CD4-positive, alpha-beta T cell treated with Interleukin-15 for 1 hour (primary cell): ENCODE measurements at places on chromosomes 2 and 18.

GRCh38 chr2:205372141-205372540 is 310.2 kb upstream of the NRP2 start:
- no peak for DNase-seq

DNA sequence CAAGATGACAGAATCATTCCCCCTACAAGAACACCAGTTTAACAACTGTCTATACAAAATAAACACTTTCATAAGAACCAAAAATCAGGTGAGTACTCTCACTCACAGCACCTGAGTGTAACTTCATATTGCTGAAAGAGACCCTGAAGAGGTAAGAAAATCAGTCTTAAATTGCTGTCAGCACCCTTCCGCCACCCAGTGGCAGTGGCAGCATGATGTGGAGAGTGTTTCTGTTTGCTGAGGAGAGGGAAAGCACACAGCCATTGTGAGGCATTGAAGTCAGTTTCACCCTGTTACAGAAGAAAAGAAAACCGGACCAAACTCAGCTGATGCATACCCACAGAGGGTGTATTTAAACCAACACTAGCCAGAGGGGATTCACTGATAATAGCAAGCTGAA is 1240.8 kb upstream of the CRIM1 start:
- DNase-seq, result no peak

GRCh38 chr18:23585897-23586248 is 433 bp downstream of the NPC1 start:
- no peak for DNase-seq

- no peak for DNase-seq
Observed at GRCh38 chr2:85695121-85695520, 963 bp downstream of the GNLY start.

DNA sequence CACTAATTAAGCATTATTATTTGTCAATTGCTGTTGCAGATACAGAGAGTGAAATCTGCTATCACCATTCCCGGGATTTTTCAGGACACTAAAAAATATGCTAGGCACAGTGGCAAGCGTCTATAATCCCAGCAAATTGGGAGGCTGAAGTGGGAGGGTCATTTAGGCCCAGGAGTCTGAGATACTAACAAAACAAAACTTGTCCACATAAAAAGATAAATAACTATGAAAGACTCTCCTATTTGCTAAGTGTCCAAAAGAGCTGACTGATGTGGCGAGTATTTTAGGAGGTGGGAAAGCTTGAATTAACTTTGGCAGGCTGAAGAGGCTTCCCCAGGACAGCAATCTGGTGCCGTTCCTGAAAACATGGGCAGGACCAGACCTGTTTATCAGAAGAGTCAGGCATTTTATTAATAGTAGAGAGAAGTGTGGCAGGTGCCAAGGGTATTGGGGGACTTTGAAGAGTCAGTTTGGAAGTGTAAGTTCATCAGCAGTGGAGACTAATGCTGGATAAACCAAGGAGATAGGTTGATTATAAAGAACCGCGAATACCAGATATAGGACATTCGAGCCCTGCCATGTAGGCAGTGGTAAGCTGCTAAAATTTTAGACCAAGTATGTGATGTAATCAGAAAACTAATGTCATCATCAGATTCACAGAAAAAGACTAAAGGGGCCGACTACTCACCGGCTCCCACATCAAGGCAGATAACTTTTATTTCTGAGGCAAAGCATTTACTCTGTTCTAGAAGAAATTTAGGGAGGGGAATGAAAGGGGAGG is 201.8 kb downstream of the EPHA4 start:
- no peak for DNase-seq

- DNase-seq, result no peak
Observed at GRCh38 chr2:48438266-48438665, 91.7 kb upstream of the STON1 start.

DNA sequence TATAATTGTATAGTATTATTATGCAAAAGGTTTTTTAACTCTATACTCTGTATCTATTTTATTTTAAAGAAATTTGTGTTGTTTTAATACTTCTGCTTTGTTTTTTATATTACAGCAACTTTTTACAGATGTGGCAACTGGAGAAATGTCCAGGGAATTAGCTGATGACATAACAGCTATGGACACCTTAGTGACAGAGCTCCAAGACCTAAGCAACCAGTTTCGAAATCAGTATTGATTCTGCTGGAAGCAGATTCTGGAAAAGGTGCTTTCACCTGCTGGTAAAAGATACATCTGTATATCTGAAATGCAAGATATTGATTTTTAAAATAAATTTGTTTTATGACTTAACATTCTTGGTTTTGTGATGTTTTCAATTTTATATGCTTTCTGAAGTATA is 126.1 kb upstream of the LTBP1 start:
- DNase-seq, result no peak

GRCh38 chr18:4641771-4642368 is 186.8 kb upstream of the DLGAP1 start:
- no peak for DNase-seq

- no peak for DNase-seq
Observed at GRCh38 chr2:171480908-171481307, 41.4 kb upstream of the CYBRD1 start.

GRCh38 chr2:217973008-217973787 is 29.6 kb downstream of the TNS1 start:
- DNase-seq, result no peak

GRCh38 chr2:77391119-77391518 is 131.1 kb downstream of the LRRTM4 start:
- no peak for DNase-seq

DNA sequence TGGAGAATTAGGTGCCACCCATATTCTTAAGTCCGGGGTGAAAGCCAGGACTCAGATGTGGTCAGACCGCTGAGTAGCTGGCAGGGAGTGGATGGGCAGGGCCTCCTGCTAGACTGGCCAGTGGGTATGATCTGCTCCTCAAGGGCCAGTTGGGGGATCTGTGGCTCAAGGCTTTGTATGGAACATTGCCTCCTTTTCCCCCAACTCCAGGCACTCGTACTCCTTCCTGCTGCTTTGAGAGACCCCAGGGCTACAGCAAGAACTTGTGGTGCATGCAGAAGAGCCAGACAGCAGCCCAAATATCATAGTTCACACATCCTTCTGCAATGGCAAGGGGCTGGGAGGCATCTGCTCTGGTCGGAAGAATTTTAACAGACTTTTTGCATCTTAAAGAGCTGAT is 61.7 kb downstream of the PDCL3 start:
- DNase-seq, result no peak

DNA sequence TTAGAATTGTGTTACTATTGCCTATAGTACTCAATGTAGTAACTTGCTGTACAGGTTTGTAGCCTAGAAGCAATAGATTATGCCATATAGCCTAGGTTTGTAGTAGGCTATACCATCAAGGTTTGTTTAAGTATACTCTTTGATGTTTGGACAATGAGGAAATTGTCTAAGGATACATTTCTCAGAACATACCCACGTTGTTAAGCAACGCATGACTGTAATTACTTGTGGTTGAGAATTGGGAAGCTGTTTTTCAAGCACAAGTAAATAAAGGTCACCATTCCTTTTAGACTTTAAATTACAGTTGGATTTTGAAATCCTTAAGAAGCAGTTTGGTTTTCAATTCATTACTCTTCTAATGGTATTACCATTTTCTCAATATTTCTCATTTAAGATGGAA is 89.8 kb upstream of the KCNH7 start:
- no peak for DNase-seq

GRCh38 chr2:96082211-96083063 is 33.9 kb downstream of the ADRA2B start:
- no peak for DNase-seq

DNA sequence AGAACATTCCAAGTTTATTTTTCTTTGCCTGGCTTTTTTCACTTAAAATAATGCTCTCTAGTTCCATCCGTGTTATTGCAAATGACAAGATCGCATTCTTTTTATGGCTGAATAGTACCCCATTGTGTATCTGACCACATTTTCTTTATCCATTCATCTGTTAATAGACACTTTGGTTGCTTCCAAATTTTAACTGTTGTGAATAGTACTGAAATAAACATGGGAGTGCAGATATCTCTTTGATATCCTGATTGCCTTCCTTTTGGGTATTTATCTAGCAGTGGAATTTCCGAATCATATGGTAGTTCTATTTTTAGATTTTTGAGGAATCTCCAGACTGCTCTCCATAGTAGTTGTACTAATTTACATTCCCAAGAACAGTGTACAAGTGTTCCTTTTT is 230.5 kb downstream of the FIGN start:
- DNase-seq, result no peak

- DNase-seq, result no peak
Observed at GRCh38 chr2:85584857-85585780, 888 bp downstream of the VAMP5 start.

DNA sequence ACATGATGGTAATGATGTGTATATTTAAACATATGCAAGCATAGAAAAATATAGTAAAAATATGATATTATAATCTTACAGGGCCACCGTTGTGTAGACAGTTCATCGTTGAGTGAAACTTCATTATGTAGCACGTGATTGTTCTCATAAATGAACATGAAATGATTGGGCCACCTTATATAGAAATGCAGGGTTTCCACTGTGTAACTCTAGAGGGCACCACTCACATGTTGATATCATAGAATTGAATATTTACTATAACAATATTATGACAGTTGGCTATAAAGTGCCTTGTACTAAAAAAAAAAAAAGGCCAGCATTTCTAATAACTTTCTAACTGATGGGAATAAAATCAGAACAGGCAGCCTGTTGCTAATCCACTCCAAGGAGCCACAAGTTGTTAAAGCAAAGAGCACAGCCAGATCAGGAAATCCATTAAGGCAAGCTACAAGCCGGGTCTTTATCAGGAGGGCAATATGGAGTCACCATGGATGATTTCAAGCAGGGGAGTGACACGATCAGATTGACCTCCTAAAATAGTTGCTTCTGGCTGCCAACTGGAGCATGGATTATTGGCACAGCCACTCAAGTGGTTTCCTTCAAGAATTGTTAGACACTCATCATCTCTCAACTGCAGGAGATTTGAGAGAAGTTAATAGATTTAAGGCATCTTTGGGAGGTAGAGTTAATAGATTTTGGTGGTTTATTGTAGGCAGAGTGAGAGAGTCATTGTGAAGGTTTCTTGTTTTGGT is 16.7 kb downstream of the IL1F10 start:
- DNase-seq, result no peak

DNA sequence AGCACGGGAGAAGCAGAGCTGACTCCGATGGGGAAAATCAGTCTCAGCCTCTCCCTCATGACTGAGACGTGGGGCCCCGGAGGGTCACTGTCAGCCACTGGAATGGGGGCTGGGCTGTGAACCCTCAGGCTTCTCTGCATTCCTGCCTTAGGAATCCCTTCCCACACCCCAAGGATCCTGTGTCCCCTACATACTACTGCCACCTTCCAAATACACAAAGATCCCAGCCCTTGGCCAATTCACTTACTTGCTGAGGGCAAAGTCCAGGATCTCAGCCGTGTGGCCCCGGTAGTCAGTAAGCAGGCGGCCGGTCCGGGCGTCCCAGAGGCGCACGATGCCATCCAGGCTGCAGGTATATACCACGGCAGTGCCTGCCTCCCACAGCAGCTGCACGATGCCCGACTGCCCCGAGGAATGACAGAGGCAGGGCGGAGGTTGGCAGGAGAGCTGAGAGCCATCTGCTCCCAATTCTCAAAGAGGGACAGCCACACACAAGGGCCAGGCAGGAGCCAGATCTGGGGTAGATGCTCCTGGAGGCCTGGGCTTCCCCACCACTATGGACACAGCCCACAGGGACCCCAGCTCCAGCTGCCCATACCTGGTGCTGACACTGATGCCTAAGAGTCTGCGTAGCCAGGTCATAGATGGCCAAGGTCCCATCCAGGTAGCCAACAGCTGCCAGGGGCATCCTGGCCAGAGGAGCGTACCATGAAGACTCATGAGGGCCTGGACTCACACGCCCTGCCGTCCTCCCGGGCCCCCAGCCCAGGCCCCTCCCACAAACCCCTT is 4.2 kb downstream of the GPBAR1 start:
- no peak for DNase-seq

DNA sequence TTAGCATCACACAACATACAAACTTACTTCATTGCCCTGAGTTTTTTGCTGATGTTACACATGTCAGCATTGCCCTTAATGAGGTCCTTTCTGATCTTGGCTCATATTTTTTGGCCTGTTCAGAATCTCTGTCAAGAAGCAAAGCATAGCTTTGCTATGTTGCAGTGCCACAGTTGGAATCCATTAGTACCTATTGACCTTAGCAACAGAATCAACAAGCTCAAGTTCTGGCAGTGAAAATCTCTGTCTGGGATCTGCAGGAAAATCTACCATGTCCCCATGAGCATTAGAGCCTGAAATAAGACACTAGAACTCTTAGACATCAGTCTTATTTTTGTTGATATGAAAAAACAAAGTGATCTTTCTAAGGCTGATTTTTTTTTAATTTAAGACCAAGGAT is 105.6 kb upstream of the FHL2 start:
- DNase-seq, result no peak
